ENCODE measurements at places on chromosomes 6 and 20.

DNA sequence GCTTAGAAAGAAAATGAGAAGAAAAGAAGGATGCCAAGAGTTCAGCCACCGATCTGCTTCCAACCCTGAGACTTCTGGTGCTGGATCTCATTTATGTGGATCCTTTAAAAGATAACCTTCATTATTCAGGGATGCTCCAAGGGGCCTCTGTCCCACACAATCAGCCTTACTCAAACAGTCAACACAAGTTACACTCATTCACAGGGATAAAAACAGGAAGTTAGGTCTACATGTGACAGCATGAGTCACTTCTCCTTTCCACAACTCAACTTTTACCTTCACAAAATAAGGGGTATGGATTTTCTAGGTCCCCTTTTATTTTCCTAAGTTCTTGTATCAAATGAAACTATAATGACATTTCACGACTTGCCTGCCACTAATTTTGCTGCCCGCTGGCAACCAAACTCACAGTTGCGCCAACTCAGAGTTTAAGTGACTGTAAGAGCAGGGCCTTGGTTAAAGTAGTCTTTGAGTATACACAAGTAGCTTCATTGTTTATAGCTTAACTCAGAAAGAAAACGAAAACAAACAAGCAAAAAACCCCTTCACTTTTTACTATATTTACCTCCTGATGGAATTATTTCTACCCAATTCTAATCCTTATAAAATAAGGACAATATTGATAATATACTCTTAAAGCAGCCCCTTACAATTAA lies 278.8 kb upstream of the RUNX2 start:
- DNase-seq = no peak

GRCh38 chr6:170444056-170444591 lies 109.0 kb downstream of the PSMB1 start:
- DNase-seq = peak; percentile 58

GRCh38 chr20:22501034-22501433 lies 83.3 kb downstream of the FOXA2 start:
- no peak for DNase-seq

GRCh38 chr20:52595518-52595917 lies 376.6 kb upstream of the TSHZ2 start:
- no peak for DNase-seq

GRCh38 chr6:2589171-2589661 lies 161.5 kb downstream of the MYLK4 start:
- DNase-seq = no peak

- peak; percentile 13 for DNase-seq
These were observed 31.4 kb downstream of the GCLC start for GRCh38 chr6:53513519-53513966.

DNA sequence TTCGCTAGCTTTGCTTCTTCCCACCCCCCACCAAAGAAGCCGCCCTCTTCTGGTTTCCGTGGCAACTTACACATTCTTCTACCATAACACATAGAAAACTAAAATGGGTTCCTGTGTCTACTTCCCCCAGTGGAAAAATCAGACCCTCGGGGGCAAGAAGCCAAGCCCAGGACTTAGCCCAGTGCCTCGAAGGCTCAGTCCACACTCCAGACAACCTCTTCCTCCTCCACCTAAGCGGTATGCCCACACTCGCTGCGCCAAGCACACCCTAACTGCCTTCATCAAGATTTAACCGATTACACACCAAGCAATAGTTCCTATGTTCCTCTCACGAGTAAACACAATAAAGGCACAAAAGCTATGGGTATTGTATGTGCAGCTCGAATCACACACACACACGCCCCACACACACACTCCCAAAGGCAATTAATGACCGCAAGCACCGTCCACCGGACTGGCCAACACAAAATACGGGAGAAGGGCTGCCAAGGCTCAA lies 537 bp downstream of the PPIL4 start:
- DNase-seq = no peak

GRCh38 chr6:29354980-29355379 lies 13.7 kb downstream of the OR5V1 start:
- no peak for DNase-seq

GRCh38 chr6:124193132-124193531 lies 389.5 kb downstream of the NKAIN2 start:
- DNase-seq = no peak

DNA sequence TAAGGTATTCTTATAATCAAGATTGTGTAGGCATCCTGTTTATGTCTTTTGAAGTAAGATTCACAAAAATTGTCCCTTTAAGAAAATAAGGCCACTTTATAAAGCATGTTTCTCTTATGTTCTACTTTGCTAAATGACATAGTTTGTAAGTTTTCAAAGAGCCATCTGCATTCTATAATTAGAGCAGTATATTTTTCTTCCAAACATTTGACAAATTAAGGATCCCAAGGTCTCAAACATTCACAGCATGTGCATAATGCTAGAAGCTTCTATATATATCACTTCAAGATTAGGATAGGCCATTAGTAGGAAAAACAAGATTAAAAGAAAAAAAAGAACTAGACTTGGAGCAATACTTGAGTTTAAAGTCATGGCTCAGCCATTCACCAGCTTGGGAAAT lies 55.9 kb upstream of the DOK5 start:
- DNase-seq = no peak

GRCh38 chr20:38337561-38338140 lies 8.6 kb upstream of the LBP start:
- peak; percentile 11 for DNase-seq

DNA sequence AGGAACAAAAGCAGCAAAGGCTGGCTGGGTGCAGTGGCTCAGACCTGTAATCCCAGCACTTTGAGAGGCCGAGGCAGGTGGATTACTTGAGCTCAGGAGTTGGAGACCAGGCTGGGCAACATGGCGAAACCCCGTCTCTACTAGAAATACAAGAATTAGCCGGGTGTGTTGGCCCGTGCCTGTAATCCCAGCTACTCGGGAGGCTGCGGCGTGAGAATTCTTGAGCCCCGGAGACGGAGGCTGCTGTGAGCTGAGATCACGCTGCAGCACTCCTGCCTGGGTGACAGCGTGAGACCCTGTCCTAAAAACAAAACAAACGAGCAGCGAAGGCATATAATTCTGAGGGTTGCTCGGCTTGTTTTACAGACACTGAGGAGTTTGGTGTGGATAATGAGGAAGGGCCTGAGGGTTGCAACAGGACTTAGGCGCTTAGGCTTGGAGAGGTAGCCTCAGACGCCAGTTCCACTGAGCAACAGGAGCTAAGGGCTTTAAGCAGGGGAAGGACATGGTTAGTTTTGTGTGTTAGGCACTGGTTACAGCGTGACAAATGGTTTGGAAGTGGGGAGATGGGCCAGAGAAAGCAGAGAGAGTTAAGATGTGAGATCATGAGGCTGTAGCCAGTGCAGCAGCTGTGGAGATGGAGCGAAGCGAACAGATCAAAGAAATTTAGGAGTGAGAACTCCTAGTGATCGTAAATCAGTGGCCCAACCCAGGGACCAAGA lies 1.2 kb downstream of the MYH7B start:
- no peak for DNase-seq

GRCh38 chr6:27161115-27161514 lies 86.4 kb upstream of the PRSS16 start:
- no peak for DNase-seq

DNA sequence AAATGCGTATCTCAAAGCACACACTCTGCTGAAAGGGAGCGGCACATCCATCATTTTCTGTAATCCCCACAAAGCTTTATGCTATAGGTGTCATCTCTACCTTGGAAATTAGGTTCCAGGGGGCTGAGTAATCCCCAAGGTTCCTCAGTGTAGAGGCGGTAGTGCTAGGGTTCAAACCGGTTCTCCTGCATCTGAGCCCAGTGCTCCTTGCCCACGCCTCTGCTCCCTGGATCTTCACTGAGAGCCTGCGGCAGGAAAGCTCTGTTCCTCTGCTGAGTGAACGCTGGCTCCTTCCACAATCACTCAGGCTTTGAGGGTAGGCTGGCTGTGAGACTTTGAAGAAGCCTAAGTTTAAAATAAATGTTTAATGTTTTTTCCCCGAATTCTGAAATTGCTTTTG lies 24.9 kb downstream of the SLC22A23 start:
- no peak for DNase-seq

- no peak for DNase-seq
These were observed 88.5 kb upstream of the SIM1 start for GRCh38 chr6:100553243-100553642.

DNA sequence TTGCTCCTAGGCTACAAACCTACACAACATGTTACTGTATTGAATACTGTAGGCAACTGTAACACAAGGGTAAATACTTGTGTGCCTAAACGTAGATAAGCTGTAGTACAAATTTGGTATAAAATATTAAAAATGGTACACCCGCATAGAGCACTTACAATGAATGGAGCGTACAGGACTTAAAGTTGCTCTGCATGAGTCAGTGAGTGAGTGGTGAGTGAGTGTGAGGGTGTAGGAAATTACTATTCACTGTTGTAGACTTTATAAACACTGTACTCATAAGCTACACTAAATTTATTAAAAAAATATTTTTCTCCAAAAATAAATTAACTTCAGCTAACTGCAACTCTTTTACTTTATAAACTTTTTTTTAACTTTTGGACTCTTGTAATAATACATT lies 391.6 kb downstream of the ADGRB3 start:
- DNase-seq = no peak

- DNase-seq = no peak
These were observed 25.7 kb downstream of the EZR start for GRCh38 chr6:158793432-158793831.

DNA sequence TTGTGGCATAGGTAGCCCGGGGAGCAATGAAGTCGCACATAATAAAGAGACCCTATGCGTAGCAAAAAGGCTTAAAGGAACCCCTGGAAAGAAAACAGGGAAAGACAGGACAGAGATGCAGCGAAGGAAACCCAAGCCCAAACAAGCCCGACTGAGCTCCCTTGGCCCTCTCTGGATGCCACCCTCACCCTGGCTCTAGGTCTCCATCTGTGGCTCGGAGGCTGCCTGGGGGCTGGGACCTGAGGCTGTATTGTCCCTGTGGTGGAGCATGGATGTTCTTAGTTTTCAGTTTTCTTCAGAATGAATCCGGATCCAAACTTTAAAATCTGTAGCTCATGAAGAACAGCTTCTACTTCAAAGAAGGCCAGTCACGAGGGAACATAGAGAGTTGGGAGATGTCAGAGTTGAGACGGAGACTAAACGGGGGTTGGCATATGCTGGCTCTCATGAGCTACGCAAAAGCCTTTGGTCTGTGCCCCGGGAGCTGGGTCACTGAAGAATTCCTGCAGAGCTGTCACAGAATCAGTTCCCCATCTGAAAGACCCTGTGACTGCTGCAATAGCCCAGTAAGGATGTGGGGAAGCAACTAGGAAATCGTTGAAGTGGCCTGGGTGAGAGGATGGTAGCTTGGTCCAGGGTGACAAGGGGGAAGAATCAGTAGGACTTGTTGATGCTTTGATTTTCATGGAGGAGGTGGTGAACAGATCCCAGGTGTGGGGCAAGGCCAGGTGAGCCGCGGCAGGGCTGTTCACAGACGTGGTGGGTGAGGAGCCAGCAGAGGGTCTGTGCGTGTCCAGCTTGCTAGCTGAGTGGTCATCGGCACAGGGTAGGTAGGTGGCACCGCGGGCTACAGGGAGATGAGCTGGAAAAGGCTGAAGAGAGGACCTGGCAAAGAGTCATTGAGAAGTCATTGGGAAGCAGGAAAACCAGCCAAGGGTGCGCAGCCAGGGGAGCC lies 35.2 kb downstream of the SYNDIG1 start:
- DNase-seq = no peak

DNA sequence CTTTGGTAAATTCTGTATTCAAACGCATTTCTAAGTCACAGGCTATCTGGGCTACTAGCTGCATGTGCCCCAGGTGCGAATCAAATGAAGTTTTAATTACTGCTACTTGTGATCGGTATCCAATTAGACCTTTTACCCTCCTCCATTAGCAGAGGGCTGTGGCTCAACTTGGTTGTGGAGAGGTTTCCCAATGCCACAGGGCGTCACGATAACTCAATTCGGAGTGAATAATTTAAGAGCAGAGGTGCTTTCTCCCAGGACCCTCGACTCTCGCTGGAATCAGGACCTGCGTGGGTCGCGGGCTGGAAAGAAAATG lies 640 bp downstream of the SAYSD1 start:
- DNase-seq = peak; percentile 88

DNA sequence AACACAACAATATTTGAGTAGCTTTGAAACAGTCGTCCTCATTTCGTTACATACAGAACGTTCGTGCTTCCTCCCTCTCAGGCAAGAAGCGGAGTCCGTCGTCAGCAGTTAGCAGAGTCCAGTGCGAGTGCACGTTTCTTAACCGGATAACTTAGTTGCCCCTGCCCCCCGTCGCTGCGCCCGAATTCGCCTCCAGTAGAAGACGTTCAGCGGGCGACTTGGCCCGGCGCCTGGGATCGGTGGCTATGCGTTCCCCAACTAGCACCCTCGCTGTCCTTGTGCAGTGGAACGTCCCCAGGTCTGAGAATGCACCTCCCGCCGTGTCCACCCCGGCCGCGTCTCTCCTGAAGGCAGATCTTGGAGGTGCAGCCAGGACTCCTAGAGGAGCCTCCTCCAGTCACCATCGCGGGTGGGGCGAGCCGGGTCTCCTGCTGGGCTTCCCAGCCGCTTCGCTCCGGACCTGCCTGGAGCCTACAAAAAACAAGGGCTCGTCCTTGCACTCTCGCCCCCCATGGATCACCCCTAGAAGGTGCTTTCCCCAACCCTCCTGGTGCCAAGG lies 910 bp upstream of the PCSK2 start:
- DNase-seq = peak; percentile 86

DNA sequence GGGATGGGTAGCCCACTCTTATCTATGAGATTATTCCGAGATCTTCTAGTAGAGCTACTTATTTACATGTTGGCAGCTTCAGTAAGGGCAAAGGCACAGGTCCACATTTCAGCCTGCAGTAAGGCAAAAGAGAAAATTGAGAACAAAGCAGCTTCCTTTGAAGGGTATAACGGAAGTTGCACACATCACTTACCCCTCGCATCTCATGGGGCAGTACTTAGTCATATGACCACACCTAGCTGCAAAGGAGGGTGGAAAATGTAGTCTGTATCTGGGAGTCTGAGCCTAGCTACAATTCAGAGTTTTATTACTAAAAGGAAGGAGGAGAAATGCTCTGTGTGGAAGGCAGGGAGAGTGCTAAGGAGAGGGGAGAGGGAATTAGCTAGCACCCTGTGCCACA lies 29.7 kb downstream of the SPACA1 start:
- no peak for DNase-seq

DNA sequence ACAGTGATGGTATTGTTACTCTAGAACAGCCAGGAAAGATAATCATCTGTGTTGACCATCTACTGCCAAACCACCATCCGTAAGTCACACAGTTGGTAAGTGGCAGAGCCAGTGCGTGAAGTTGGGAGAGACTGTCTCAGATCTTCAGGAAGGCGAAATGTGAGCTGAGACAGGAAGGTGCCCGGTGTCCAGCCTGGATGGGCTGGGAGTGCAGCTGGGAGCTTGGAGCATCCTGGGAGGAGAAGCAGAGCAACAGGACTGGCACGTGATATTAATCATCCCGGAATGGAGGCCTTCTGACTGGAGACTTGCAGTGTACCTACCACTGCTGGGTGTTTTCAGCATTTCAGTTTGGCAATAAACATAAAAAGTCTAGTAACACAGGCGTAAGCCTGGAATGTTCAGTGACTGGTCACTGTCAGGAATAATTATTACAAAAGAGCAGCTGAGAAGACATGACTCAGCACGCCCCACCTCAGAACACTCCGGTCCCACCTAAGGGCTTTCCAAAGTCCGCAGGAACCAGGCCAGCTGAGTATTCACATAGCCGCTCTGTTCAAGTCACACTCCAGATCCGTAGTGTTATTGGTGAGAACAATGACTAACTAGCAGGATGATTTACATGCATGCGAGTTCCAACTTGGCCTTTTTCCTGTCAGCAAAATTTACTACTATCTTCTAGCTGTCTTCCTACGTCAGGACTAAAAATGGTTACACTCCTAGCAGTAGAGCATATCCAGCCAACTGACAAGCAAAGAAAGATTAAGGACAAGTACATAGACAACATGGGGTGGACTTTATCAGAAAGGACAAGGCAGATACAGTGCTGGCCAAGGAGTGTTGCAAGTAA lies 45.1 kb upstream of the PNRC1 start:
- DNase-seq = peak; percentile 4

All from NCI-H1417 (cell line).